Activated naive CD4-positive, alpha-beta T cell treated with anti-CD3 and anti-CD28 coated beads, Interleukin-2, amount 50 U/mL, for 72 hours (primary cell): ENCODE measurements at places on chromosomes 11 and 22. TPM values are rescaled to one million over a fixed set of nuclear protein-coding genes. Genes with fewer than 3 reads are reported as not detected.

GRCh38 chr11:76603202-76603601 lies 67.3 kb downstream of the LRRC32 start:
- DNase-seq: no peak

Gene DRD2
- total RNA-seq: not detected

Gene OR51E1
- total RNA-seq: not detected

GRCh38 chr11:93569496-93569895 lies 26.3 kb upstream of the SMCO4 start:
- no peak for DNase-seq
